Activated T-cell treated with anti-CD3 and anti-CD28 coated beads for 1 hour (primary cell): ENCODE measurements at places on chromosomes 1 and 21.

DNA sequence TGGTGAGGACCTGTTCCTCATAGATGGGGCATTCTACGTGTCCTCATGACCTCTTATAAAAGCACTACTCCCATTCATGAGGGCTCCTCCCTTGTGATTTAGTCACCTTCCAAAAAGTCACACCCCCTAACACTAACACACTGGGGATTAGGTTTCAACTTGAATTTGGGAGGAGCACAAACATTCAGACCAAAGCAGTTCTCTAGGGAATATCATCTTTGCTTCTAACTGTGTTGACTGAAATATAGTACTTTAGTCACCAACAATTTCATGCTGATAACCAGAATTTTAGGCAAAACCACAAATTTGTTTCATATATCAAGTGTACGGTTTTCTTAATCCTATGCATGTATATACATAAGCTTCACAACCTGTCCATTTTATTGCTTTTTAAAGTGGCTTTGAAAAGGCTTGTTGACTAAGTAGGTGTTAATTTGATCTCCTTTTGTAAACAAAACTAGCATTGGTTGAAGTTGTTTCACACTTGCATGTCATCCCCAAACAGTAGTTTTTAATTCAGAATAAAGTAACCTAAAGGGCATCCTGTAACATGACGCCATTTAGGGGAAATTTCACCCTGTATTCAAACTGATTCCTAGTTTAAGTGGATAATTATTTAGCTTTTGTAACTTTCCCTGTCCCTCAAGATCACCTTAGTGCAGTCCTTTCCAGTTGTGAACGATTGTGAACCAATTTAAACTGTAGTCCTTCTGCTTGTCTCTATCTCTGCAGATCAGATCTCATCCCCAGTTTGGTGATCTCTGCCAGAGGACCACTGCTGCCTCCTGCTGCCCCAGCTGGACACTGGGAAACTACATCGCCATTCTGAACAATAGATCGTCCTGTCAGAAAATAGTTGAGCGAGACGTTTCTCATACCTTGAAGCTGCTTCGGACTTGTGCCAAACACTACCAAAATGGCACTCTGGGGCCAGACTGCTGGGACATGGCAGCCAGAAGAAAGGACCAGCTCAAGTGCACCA, 141.1 kb downstream of the TLR5 start:
- no peak for DNase-seq

- no peak for DNase-seq
These were observed 26.5 kb downstream of the RIPPLY3 start for GRCh38 chr21:37032877-37033471.

DNA sequence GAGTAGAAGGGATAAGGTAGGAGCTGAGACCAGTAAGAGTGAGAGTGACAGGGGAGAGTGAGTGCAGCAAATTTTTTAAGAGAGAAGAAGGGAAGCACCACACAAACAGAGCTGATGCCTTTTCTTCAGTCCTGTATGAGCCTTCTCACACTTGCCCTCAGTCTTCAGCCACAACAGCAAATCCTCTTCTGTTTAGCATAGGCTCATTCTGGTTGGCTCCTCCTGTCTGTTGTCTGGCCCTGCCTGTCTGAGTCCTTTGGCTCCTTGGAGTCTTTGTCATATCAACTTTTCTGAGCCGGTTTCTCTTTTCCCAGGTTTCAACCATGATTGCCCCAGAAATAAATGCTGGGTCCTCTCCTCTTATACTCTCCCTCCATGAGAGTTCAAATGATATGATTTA, 12.7 kb upstream of the CASQ1 start:
- DNase-seq, result no peak

DNA sequence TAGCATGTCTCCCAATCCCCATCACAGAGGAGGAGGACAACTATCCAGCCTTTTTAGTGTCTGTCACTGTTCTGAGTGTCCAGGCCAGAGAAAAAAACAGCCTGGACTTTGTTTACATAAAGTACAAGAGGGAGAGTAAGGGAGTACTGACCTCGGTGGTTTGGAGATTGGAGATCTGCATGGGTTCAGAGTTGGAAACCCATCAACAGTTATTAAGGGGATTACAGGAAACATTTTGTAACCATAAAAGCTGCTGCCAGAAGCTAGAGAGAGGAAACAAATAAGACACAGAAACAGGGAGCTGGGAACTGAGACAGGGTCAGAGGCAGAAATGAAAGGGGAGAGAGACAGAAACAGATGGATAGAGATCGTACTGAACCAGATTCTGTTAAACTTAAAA, 131.5 kb upstream of the CTTNBP2NL start:
- no peak for DNase-seq

DNA sequence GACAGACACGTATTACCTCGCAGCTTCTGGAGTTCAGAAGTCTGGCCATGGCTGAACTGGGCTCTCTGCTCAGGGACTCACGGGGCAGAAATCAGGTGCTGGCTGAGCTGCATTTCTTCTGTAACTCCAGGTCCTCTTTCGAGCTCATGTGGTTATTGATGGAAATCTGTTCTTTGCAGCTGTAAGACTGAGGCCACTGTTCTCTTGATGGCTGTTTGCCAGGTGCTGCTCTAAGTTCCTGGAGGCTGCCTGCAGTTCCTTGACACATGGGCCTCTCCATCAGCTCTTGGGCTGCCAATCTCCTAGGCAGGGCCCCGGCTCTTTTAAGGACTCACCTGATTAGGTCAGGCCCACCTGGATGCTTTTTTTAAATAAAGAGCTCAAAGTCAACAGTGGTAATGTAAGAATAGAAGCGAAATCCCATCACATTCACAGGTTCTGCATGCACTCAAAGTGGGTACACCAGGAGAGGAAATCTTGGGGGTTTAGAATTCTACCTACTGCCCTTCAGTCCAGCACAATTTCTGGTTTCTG, 139.1 kb downstream of the KAZN start:
- no peak for DNase-seq

DNA sequence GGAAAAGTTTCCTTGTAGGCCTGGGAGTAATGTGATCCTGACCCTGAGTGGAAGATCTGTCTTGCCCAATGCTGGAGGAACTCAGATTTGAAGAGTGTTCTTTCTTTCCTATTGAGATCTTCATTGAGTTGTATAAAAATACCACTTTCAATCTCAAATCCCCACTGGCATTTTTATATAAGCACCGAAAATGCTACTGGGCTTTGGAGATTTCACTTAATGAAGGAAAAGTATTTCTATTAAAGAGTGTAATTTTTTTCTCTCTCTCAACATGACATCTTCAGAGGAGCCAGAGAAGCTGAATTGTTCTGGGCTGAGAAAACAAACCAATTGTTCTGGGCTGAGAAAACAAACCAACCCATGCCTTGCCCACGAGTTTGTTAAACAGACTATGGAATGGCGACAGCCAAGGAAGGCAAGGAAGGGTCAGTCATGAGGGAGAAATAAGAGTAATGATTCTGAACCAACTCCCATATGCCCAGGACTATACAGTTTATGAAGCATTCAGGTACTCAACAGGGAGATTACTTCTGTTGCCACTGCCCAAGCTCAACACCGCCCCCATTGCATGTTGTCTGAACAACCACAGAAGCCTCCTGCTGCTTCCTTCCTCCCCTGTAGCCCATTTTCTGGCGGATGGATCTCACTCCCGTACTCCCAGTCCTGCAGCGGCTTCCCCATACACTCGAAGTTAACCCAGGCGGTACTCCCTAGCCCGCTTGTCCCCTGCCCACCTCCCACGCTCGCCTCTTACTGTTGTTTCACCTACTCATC, 103.2 kb downstream of the BEND5 start:
- DNase-seq, result no peak

DNA sequence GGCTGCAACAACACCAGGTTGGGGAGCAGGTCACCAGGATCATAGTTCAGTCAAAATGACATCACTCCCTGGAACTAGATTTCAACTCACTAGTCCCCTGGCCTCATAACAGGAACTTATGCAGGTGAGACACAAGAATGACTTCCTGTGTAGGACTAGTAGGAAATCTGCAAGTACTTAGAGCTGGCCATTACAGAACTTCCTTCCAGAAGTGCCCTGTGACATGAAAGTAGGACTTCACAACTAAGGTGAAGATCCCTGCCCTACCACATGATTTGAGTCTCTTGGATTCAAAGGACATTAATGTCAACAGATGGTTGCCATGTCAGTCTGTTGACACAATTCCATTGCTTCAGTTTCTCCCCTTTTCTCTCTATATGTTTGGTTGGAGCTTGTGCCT, 223.1 kb downstream of the RPS6KC1 start:
- DNase-seq, result no peak

GRCh38 chr1:202959276-202959620, 1.1 kb upstream of the ADIPOR1 start:
- no peak for DNase-seq

- DNase-seq, result peak; percentile 84
These were observed at the start of gene HMGCL for GRCh38 chr1:23825076-23825761. TSS of gene HMGCL (minus strand) at chr1:23825429. CDS start at chr1:23825415, 14 bp downstream.

DNA sequence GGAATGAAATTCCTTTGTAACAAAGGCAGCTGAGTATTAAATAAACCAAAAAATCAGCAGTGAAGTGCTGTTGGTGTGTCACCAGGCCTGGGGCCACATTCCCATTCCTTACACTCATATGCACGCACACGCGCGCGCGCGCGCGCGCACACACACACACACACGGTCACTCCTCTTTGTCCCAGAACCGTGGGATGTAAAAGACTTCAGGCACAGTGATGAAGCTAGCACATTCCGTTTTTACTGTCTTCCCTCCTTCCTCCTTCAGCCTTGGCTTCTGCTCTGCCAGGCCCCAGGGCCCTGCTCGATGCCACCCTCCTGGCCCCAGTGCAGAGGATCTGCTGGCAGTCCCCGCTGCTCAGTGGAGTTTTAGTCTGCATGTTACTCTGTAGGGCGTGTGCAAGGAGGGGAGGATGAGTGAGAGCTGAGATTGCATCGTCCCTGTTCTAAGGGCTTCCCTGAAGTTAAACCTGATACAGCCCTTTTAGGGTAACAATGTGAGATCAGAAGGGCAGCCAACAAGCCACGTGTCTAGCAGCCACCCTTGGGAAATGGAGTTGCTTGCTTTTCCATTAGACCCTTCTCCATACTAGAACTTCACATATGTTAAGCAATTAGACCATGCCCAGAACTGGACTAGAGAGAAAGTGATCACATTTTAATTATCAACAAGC, 71.7 kb upstream of the WDR26 start:
- DNase-seq, result no peak

DNA sequence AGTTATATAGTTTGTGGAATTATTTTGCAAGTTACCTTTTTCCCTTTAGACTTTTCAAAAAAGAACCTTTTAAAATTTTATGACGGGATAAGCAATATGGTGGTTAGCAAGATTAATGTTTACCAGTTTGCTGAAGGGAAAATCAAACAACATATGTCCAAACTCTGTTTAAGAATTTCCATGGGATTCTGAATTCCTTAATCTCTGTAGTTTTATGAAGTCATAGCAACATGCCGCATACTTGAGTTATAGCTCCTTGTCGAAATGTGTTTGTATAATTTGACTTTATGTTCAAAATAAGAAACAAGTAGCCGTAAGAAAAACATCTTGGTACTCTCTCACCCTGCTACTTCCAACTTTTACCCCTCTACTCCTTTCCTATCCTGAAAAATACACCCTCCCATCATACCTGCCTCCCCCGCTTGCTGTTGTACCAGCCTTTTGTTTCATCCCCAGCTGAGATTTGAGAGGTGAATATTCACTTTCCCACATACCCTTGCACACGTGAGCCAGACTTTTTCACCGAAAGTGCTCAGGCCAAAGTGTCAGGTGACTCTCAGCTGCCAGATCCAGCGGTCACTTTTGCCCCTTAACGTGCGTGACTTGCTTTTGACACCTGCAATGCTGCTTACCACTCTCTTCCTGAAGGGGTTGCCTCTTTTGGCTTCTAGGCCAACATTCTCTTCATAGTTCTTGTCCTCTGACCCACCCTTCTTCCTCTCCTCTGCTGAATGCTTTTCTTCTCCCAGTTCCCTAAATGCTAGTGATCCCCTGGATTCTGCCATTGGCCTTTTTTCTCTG, 83.5 kb upstream of the ZNF326 start:
- no peak for DNase-seq

- no peak for DNase-seq
These were observed 346.2 kb upstream of the LRRC7 start for GRCh38 chr1:69221524-69221923.

DNA sequence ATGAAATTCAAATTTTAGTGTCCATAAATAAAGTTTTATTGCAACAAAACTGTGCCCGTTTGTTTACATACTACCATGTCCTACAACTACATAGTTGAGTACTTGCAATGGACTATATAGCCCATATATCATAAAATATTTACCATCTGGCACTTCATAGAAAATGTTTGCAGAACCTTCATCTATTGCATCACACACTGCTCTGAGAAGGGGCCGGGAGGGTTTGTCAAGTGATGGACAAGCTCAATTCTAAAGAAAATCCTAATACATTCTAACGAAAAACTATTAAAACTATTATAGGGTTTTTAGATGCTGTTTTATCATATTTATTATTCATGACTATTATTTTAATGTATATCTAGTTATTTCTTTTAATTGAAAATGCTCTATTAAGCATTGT, 35.9 kb downstream of the RGSL1 start:
- no peak for DNase-seq

DNA sequence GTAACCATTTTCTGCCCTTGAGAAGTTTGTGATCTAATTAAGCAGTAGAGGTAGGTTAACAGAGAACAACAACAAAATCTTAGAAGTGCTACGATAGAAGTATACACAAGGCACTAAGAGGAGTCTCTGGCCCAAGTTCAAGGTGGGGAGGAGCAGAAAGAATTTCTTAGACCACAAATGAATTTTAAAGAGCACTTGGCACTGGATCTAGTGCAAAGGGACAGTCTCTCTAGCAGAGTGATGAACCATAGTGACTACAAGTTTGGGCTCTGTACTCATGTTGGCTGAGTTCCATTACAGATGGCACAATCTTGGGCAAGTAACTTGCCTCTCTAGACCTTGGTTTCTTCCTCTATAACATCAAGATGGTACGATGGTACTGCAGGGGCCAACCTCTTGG, 33.3 kb upstream of the PIGC start:
- DNase-seq, result no peak

DNA sequence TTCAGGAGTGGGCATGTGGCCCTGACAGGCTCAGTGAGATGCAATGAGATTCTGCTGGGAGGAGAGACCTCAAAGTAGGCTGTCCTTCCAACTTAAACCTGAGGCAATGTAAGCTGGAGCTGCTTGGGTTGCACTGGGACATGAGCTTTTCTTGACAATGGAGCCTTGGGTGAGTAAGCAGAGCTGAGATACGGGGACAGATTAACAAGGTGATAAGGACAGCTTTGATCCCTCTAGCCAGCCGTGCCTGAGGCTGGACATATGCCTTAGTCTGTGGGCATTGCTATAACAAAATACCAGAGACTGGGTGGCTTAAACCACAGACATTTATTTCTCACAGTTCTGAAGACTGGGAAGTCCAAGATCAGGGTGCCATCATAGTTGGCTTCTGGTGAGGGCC, 18.3 kb upstream of the NGF start:
- DNase-seq, result no peak

- no peak for DNase-seq
These were observed 618.2 kb downstream of the BRINP3 start for GRCh38 chr1:189859385-189859977.

DNA sequence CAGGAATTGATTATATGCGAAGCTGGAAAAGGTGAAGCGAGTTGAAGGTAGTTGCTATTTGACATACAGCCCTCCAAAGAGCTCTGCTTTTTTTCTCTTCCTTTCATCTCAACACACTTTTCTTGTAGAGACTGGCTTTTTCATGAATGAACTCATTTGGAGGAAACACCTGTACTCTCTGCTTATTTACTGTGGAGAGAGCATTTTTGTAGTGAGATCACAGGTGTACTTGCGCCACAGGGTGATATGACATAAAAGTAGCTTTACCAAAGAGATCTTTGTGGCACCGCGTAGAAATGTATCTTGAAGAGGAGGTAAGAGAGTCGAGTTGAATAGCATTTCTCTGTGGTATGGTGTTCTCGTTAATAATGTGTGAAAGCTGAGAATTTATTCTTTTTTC, 187.6 kb downstream of the VPS13D start:
- no peak for DNase-seq

GRCh38 chr21:44304877-44305293, 5.0 kb downstream of the PFKL start:
- DNase-seq, result peak; percentile 38
